ENCODE measurements at places on chromosomes 4 and X. TPM values are rescaled to one million over a fixed set of nuclear protein-coding genes. Genes with fewer than 3 reads are reported as not detected.

Gene UGT2B10
- total RNA-seq: 10.2 TPM

Gene SCML1
- total RNA-seq: 6.1 TPM

Gene GRIA3
- total RNA-seq: 4.8 TPM

Gene GIMD1
- total RNA-seq: 34.1 TPM

Gene PPA2
- 82.0 TPM for total RNA-seq

Gene GAGE12F
- 0.86 TPM for total RNA-seq

Gene GPR34
- 20.9 TPM for total RNA-seq

Gene GLRB
- total RNA-seq: 2.7 TPM

Gene SGMS2
- 76.1 TPM for total RNA-seq
